ENCODE measurements at places on chromosomes 16 and 17. TPM values are rescaled to one million over a fixed set of nuclear protein-coding genes. Genes with fewer than 3 reads are reported as not detected.
A peak's percentile ranks its signal among the peaks of the same experiment; 100 is the strongest.

Gene CTRL
- polyA plus RNA-seq: 1.8 TPM

Gene NMT1
- 75.7 TPM for polyA plus RNA-seq

Gene ZNF771
- 5.0 TPM for polyA plus RNA-seq

Gene ZNF750
- polyA plus RNA-seq: not detected

Gene FZD2
- polyA plus RNA-seq: not detected

Gene CBX4
- polyA plus RNA-seq: 9.7 TPM

Gene KRT31
- not detected for polyA plus RNA-seq

Gene SDR42E2
- 0.88 TPM for polyA plus RNA-seq

DNA sequence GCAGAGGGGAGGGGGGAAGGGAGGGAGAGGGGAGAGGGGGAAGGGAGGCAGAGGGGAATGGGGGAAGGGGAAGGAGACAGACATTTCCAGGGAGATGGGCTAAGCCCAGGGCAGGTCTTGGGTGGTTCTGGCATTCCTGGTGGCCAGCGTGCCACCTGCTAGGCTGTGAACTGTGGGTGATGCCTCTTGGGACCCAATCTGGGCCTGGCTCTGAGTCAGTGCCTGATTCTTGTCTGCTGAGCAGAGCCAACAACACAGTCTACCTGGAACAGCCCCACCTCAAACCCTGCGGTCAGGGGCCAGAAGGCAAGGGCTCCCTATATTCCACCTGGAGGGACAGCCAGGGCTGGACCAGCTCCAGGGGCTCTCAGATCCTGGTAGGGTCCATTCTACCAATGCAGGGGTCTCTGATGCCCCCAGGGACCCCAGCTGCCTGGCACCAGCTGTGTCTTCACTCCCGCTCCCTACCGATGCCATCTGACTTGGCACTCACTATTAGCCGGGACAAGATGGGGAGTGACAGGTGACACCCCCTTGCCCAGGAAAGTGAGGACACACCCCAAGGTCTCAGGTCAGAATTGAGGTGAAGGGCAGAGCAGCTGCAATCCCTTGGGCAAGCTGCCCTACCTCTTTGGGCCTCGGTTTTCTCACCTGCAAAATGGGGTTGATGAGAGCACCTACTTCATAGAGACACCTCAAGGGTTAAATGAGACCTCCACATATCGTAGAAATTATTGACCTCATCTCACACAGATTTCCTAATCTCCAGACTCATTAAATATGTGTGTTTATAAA lies 87.2 kb downstream of the LITAF start:
- no peak for DNase-seq

GRCh38 chr16:53080345-53081031 lies 25.7 kb downstream of the CHD9 start:
- DNase-seq: no peak

GRCh38 chr17:50133028-50133768 lies 3.2 kb upstream of the SAMD14 start:
- DNase-seq: no peak

GRCh38 chr17:77010667-77011066 lies 130.1 kb upstream of the SEC14L1 start:
- DNase-seq: no peak

DNA sequence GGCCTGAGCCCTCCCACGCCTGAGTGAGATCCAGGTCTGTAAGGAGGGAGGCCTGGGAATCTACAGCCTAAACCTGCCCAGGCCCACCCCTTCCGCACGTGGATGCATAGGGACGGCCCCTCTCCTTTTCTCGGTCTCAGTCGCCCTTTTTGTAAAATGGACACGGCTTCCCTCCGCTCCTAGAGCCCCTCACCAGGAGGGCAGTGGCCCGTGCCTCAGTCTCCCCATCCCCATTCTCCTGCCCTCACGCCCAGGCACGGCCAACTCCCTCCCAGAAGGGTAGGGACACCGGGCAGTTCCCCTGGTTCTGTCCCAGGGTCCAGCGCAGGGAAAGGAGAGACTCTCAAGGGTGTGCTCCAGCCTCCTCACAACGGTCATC lies 48.1 kb downstream of the WNT3 start:
- no peak for DNase-seq

DNA sequence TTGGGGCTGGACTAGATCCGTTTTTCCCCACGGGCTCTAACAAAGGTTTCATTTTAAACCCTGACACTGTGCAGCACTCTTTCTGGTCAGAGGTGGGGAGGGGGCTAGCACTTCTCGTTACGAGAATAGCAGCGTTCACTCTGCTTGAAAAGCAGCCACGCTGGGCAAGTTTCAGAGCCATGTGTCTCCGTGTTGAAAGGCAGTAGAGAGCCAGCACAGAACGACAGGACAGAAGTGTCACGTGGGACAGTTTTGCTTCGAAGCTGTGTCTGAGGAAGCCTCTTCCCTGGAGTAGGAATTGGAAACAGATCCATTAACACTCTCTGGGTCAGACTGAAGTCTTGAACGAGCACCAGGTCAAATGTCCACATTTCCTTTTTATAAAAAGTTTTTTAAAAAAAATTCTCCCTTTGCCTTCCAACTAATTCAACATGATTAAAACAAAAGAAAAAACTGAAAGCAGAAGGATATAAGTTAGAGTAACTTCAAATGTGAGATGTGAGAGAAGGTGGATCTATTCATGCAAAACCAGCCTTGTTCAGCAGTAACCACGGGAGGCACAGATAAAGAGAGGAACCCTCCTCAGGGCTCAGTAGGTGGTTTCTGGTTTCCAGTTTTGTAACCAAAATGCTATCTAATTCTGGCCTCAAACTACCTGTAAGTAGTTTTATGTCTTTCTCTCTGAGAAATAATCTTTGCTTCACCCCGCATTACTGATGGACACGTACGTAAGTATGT lies 65.0 kb downstream of the SMG6 start:
- no peak for DNase-seq

DNA sequence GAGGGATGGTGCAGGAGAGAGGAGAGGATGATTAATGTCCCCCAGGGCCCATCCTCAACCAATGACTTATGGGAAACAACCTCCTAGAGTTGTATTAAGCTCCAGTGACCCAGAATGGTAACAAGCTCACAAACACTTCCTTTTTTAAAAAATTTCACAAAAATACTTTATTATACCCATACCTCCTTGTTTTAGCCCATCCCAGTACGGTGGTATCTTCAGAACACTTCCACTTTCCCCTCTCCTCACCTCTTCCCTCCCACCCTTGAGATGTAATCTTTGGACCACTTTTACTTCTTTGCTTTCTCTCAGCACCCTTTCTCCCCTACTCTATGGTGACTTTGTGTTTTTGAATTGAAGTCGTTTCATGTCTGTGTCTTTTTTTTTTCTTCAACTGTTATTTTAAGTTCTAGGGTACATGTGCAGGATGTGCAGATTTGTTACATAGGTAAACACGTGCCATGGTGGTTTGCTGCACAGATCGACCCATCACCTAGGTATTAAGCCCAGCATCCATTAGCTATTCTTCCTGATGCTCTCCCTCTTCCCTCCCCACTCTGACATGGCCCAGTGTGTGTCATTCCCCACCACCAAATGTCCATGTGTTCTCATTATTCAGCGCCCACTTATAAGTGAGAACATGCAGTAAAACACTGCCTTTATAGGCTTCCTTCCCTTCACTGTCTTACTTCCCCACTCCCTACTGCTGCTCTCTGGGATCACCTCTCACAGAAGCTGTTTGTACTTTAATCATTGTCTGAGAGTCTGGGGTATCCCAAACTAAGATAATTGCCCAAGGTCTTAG lies 124.5 kb downstream of the PRKCB start:
- DNase-seq: no peak

DNA sequence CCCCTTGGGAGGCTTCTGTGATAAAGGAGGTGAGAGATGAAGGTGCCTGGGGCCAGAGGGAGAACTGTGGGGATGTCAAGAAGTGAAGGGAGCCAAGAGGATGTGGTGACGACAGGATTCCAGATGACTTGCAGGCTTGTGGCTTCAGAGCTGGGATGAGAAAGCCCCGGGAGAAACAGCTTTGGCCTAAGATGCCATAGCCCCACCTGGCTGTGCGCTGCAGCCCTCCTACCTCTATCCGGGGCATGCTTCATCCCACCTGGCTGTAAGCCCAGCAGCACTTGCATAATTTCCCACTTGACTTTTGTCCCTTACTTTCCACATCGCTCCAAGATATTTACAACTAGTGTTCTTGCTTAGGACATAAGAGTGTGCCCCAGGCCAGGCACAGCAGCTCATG lies 29.3 kb downstream of the GINS3 start:
- no peak for DNase-seq

GRCh38 chr17:63735691-63736090 lies 5.9 kb downstream of the STRADA start:
- DNase-seq: no peak

DNA sequence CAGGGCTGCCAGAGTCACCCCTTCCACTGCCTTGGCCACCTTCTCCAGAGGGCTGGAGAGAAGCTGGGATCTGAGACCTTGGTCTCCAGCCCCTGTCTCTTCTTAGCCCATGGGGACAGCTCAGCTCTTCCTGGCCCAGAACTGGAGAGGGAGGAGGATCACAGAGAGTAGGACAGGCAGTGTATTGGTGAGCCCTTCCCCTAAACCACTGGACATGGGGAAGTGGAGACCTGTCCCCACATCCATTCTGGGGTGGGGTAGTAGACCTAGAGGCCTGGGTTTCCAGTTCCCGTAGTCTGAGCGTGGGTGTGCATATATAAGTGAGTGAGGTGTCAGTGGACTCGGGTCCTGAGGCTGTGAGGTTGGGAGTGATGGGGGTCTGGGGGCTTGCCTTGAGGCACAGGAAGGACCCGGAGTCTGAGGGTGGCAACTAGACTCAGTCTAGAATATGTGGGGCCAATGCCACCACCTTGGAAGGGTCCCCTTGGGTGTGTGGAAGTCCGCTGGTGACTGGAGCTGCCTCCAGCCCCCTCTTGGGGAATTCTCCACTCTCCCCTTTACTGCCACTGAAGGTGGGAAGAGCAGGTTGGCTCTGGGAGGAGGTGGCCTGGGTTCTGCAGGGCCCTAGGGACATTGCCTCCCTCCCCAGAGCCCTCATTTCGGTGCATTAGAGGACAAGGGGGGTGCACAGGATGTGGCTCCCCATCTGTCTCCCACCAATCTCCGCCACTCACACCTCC lies 19.9 kb downstream of the GJD3 start:
- DNase-seq: no peak

GRCh38 chr16:4591191-4591590 lies 23.5 kb downstream of the UBALD1 start:
- DNase-seq: no peak

DNA sequence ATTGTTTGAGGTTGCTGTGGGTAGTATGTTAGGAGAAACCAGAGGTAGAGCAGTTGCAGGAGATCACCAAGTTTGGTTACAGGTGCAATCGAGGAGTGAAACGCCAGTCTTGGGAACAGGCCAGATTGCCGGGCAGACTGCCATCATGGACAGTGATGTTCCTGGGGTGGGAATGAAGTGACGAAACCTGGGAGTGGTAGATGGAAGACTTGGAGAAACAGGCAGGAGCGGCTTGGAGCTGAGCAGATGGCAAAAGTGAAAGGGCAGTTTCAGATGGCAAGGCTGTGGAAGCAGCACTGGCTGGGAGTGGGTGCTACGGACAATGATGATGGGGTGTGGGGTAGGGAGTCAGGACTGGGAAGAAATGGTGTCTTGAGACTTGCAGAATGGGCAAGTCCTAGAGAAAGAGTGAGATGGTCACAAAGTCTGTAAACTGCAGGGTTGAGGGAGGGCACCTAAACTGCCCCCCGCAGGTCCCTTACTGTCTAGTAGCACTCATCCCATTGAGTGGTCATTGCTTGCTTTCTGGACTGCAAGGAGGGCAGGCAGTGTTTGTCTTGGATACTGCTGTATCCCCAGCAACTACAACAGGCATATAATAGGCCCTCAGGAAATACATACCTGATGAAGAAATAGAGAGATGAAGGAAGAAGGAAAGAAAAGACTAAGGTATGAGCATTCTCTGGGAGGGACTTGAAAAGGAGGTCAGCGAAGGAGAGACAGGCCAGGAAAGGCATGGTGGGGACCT lies 29.5 kb upstream of the ULK2 start:
- no peak for DNase-seq

GRCh38 chr17:1179818-1180742 lies at the start of gene ABR:
ABR (minus strand) TSS chr17:1179981; CDS start chr17:1179727, 254 bp downstream.
- peak; percentile 52 for DNase-seq

- peak; percentile 59 for DNase-seq
Measured at GRCh38 chr17:31008374-31009041, 37.7 kb downstream of the RNF135 start.

DNA sequence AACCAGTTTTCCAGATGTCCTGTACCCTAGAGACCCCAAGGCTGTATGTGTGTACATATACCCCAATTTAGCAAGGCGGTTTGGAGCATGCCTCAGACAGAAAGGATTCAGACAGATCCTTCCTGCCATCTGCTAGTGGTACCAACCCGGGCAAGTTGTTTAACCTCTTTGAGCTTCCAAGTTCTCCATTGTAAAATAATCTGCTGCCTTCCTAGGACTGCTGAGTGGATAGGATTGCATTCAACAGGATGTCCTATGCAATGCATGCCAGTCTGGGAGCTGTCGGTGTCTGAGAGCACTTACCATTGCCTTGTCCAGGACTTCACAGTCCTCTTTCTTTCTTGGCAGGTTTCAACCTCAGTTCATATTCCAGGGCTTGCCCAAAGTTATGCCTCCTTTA lies 1.9 kb downstream of the CDH13 start:
- no peak for DNase-seq

DNA sequence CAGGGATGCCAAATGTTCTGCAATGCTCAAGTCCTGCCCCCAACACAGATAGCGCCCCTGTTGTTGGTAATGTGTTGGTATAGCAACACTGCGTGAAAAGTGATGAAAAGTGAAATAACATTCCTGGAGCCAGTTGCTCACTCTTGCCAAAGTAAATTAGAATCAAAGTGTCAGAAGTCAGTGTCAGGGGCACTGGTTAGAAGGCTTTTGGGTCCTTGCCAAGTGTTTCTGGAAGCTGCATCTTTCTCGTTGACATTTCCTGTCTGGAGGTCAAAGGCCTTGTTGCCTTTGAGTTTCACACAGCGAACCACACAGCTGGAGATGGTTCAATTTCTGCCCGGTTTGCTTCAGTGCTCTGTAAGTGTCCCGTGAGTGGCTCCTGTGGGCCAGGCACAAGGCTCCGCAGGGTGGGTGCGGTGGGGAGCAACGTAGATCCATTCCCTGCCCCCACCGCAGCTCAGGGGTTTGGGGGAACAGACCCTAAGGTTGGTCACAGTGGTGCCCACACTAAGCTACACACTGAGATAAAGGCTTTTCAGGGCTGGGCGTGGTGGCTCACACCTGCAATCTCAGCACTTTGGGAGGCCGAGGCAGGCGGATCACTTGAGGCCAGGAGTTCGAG lies 3.6 kb upstream of the SLC16A5 start:
- peak; percentile 38 for DNase-seq

GRCh38 chr16:61792194-61792909 lies 243.9 kb downstream of the CDH8 start:
- no peak for DNase-seq
